Activated T-helper 9 cell treated with anti-CD3 and anti-CD28 coated beads, Interleukin-2, amount 50 U/mL, for 16 hours (primary cell): ENCODE measurements at places on chromosomes 4 and X.

- no peak for DNase-seq
Observed at GRCh38 chr4:184453365-184454160, 20.8 kb downstream of the IRF2 start.

- DNase-seq: no peak
Observed at GRCh38 chr4:60729194-60729593, 470.9 kb upstream of the ADGRL3 start.

GRCh38 chrX:30593440-30594200 lies 16.1 kb upstream of the TASL start:
- no peak for DNase-seq

GRCh38 chr4:1218634-1219565 lies 30.0 kb downstream of the CTBP1 start:
- no peak for DNase-seq

- no peak for DNase-seq
Observed at GRCh38 chr4:188466001-188466400, 326.8 kb downstream of the TRIML1 start.

GRCh38 chrX:23286731-23287130 lies 47.9 kb upstream of the PTCHD1 start:
- DNase-seq: no peak

DNA sequence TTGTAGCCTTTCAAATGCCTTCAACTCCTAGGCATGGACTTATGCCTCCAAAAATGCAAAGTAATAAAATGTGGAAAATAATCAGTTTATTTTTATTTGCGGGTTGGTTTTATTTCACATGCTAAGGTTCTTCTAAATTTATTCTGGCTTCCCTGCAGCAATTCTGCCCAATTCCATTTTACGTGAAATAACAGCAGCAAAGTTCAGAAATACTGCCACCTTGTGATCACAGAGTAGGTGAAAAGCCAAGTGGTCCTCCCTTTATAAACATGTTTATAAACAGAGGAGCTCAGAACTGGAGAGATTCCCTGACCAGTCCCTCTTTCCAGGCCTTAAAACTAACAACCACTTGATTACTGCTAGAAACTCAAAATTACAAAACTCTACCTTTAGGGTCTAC lies 14.7 kb upstream of the DCHS2 start:
- no peak for DNase-seq

- DNase-seq: no peak
Observed at GRCh38 chrX:150941580-150941979, 41.6 kb upstream of the HMGB3 start.

DNA sequence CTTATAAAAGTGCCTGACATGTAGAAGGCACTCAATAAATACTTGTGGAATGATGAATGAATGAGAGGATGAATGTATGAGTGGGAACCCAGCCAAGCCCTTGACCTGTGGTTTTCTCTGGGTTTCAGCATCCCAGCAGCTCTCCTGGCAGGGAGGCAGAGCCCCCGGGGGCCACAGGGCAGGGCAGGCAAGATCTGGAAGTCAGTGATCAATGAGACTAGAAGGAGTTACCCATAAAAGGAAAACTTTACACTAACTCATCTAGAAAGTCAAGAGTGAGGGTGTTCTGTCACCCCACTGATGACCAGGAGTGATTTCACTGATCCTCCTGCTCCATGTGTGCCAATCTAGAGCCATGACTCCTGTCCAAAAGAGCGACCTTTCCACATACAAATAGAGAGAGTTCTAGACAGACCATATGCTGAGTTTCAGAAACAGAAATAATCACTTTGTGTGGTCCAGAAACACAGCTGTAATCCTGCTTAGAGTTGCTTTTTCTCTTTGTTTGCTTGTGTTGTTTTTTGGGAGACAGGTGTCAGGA lies 37.4 kb downstream of the MGARP start:
- DNase-seq: no peak

DNA sequence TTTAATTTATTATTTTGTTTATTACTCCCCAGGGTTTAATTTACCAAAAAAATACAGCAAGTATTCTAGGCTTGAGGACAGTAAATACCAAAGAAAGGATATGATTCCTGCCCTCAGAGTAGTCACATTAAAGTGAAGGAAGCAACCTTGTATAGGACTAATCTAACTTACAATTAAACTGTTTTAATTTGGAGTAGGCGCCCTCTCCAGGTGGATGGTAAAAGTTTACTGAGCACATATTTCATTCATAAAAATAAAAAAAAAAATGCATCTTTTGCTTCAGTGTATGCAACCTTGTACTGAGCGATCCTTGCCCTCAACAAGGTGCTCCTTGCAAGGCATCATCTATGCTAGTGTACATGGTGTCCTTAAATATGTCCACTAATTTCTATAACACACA lies 72.0 kb upstream of the MAGEB16 start:
- no peak for DNase-seq

GRCh38 chrX:23435575-23435974 lies 100.9 kb downstream of the PTCHD1 start:
- no peak for DNase-seq

DNA sequence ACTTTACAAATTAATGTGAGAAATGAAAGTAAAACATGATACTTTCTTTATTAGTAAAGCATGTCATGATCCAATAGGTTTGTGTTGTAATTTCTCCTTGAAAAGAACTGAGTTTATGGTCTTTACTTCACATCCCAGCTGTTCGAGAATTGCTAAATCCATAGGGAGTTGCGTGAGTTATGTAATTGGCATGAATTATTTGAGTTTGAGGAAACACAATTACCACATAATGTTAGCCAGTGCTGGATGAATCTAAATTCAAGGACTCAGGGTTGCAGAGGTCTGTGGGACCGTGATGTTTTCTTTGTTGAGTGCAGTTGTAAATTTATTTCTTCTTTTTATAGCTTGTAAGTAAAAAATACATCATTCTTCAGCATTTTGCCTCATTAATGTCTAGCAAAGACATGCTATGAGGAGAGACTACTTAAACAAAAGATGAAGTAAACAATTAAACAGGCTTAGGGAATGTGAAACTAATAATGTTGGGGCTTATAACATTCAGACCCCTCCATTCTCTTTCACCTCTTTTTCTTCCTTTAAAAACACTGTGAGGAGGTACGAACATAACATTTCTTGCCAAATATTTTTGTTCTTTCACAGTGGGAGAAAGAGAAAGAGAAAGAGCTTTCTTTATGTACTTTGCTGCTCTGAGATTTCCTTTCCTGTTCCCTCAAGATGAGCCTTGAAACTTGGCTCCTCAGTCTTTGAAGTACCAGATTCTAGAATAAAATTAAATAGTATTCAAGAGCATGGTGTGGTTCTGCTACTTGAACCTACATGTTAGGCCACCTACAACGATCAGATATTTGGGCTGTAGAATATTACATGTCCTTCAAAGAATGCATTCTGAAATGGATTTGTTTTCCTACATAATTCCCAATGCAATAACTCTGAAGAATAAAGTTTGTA lies 159.6 kb upstream of the ANK2 start:
- DNase-seq: no peak

DNA sequence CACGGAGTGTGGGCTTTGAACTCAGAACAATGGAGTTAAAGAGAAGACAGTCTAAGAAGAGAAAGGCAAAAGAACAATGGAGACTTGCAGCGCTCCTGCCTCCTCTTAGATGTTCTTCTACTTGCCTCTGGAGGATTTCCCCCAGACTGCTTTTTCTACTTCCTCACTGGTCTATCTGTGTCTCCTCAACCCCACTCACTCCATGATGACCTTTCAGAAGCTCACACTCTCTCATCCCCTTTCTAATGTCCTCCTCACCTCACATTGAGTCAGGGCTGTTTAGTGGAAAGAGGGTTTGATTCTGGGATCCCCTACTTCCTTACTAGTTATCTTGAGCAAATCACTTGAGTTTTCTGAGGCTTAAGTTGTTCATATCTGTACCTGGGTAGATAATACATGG lies 12.2 kb upstream of the HERC6 start:
- DNase-seq: no peak

GRCh38 chr4:173521467-173522159 lies 8.4 kb downstream of the HAND2 start:
- DNase-seq: no peak

DNA sequence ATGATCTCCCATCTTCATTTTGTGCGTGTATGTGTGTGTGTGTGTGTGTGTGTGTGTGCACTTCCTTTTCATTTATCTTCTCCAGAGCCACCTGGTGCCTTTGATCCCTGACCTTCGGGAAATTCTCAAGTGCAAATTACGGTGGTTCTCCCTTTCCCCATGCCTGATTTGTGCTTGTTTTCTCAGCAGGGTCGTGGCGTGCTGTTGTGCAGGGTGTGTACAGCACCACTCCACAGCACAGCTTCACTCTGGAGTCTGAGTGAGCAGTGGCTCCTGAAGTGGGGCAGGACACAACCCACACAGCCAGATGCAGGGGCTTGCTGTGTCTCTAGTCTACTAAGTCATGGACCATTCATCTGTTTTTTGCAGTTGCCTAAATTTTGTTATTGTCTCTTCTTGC lies 114.2 kb upstream of the TBC1D9 start:
- DNase-seq: no peak

GRCh38 chr4:15547392-15547791 lies 77.7 kb downstream of the CC2D2A start:
- no peak for DNase-seq

DNA sequence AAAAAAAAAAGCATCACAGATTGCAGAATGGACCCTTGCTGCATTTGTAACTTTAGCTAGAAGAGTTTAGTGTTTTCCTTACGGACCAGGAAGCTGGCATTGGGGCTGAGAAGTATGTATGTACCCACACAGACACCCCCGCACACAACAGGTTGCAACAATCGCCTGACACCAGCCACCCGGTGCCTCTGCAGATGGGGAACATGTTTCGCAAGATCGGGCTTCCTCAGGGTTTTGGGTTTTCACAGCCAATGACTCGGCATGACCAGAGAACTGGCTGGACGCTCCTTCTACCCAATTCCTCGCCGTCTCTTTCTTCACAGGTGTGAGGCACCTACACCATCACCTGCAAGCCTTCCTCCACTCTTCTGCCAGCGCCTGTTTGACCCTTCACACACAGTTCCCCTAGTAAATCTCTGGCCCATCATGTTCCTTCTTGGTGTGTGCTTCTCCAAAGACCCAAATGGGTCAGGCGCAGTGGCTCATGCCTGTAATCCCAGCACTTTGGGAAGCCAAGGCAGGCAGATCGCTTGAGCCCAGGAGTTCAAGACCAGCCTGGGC lies 70.4 kb downstream of the DHRSX start:
- no peak for DNase-seq

GRCh38 chr4:128468123-128468989 lies 180.7 kb upstream of the PGRMC2 start:
- no peak for DNase-seq

DNA sequence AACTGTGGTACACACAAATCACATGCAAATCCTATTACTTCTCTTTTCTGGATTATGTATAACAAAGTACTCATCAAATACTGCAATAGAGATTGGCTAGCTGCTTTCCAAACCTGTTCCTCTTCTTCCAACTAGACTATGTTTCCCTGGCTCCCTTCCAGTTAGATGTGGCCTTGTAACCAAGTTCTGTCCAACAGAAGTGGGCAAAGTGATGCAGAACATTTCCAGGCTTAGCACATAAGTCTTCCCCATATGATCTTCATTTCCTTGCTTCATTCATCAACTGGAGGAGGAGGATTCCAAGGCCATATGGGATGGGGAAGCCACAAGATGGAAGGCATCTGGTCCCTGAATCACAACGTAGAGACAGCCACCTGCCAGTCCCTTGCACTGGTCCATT lies 8.0 kb downstream of the SLC9A7 start:
- DNase-seq: no peak

- DNase-seq: no peak
Observed at GRCh38 chr4:27692158-27692557, 831.5 kb downstream of the STIM2 start.

DNA sequence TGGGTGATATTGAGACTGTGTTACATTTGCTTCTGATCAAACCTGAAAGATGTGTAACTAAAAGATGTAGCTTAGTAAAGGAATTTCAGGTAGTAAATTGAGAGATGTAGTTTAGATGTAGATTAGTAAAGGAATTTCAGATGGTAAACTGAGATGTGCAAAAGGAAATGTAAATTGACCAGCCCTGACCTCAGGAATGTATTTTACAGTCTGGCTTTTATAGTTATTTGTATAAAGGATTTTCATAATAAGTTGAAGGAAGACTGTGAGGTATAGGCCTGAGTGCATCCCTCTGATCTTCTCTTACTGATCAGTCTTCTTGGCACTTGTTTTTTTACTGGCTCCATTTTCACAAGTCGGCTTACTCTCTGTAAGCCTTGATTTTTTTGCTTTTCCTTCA lies 3.2 kb downstream of the KLHL2 start:
- DNase-seq: no peak

DNA sequence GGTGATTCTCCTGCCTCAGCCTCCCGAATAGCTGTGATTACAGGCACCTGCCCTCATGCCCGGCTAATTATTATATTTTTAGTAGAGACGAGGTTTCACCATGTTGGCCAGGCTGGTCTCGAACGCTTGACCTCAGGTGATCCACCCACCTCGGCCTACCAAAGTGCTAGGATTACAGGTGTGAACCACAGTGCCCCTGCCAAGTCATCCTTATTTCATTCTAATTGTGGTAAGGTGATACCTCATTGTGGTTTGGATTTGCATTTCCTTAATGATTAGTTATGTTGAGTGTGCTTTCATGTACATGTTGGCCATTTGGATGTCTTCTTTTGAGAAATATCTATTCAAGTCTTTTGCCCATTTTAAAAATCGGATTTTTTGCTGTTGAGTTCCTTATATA lies 93.0 kb downstream of the USP9X start:
- no peak for DNase-seq

DNA sequence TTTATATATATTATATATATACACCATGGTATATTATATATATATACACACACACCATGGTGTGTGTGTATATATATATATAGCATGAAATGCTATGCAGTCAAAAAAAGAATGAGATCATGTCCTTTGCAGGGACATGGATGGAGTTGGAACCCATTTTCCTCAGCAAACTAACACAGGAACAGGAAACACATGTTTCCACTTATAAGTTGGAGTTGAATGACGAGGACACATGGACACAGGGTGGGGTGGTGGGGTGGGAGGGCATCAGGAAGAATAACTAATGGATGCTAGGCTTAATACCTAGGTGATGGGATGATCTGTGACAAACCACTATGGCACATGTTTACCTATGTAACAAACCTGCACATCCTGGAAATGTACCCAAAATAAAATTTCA lies 293.6 kb upstream of the NDST3 start:
- no peak for DNase-seq

- DNase-seq: no peak
Observed at GRCh38 chr4:42395595-42395994, 1.7 kb upstream of the SHISA3 start.

DNA sequence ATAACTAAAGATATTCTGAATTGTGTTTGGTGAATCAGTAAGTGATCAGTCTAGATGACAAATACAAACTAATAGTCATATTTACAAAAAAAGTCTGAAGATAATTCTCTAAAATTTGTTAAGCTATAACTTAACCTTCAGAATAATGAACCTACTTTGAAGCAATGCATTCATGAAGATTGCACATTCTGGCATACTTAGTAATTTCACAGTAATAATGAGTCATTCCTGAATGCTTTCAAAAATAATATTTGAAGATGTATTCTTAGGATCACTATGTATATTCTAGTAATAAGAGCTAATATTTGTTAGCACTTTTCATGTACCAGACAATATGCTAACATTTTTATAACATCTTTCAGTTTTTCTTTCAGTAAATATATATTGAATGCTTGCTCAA lies 756.7 kb upstream of the SLIT2 start:
- no peak for DNase-seq
